ENCODE measurements at places on chromosomes 12 and 14. TPM values are rescaled to one million over a fixed set of nuclear protein-coding genes. Genes with fewer than 3 reads are reported as not detected.
A peak's percentile ranks its signal among the peaks of the same experiment; 100 is the strongest.

DNA sequence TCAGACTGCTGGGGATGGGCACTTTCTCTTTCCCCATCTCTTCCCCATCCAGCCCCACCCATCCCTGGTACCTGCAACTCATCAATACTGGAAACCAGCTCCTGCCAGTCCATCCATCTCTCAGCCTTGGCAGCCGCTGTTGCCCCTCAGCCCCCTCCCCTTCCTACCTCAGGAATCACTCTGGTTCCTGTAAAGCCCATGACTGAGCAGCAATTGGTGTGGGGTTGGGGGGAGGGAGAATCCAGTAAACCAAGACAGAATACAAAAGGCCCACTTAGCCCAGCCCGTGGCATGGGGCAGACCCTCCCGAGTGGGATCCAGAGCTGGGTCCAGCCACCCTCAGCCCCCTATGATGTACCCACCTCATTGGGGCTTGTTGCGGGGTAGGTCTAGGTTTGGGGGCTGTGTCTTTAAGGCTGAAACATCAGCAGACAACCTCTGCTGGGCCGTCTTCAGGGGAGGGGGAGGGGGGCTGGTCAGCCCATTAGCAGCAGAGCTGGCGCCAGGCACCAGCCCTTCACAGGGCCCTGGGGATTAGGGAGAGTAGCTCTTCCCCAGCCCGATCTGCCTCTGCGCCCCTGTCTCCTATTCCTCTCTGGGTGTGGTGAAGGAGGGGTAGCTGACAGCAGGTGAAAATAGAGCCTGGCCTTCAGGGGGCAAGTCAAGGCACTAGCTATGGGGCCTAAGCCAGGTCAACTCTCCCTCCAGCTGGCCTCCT, 702 bp upstream of the PRPH start:
- no peak overlapping the region for H3K27ac ChIP-seq
- no peaks in the 10 kb centered on the region for H3K27me3 ChIP-seq
- H3K4me3 ChIP-seq = no peak overlapping the region
- peaks cover 17% of the 10 kb centered on the region for H3K4me1 ChIP-seq
- DNase-seq = no peak

DNA sequence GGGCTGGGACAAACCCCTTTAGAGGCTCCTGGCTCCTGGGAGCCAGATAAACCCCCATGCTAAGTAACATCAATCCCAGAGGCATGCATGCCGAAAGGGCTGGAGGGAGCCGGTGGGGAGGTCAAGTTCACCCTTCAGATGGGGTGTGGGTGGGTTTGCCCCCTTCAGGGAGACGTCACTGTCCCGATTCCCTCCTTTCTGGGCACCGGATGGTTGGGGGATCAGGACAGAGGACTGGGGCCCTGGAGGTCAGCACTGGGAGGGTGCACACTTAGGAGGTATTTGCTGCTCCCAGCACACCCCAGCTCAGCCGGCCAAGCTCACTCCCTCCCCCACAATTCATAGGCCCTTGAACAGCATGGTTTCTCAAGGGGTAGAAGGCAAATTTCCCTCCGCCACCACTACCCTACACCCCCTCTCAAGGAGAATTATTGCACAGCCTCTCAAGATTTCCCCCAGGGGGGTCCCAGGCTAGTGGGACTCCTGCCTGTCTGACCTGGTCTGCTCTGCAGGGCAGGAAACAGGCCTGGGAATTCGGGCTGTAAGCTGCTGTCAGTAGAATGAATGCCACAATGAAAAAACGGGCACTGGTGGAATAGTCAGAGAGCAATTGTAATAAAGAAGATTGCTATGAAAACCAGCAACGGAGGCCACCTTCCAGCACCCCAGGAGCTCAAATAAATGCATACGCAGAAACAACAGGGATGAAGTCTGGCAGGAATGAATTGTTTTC, 63.5 kb downstream of the GALNT16 start:
- no peaks in the 10 kb centered on the region for H3K4me1 ChIP-seq
- no peak overlapping the region for H3K27ac ChIP-seq
- DNase-seq = no peak
- no peaks in the 10 kb centered on the region for H3K36me3 ChIP-seq
- H3K27me3 ChIP-seq = no peaks in the 10 kb centered on the region
- H3K4me3 ChIP-seq = no peak overlapping the region

DNA sequence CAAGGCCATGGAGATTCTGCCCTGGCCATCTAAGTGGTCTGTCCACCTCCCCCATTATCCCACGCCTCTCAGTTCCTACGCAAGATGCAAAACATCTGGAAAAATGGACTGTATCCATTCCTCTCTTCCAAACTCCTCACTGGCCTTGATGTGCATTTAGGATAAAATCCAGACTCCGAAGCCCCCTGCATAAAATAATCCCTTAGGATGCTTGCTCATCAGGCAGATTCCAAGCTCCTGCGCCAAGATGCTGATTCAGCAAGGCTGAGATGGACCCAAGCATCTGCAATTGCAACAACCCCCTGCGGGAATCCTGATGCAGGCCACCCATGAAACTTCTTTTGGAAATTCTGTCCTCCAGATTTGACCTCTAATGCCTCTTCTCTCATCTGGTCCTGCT, 81.6 kb downstream of the SPRING1 start:
- DNase-seq = no peak
- H3K27ac ChIP-seq = no peak overlapping the region
- no peaks in the 10 kb centered on the region for H3K27me3 ChIP-seq
- H3K36me3 ChIP-seq = no peaks in the 10 kb centered on the region
- peaks cover 5% of the 10 kb centered on the region for H3K4me1 ChIP-seq
- no peak overlapping the region for H3K4me3 ChIP-seq

DNA sequence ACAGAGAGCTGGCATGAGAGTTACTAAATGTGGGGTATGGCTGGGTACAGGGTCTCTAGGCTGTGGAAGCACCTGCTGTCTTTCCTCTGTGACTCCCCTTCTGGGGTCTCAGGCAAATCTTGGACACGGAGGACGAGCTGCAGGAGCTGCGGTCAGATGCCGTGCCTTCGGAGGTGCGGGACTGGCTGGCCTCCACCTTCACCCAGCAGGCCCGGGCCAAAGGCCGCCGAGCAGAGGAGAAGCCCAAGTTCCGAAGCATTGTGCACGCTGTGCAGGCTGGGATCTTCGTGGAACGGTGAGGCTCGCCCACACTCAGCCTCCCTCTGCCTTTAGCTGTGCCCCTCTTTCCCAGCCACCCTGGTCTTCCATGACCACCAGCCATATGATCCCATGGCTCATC, 19.4 kb downstream of the PPP1R1A start:
- H3K4me3 ChIP-seq = no peak overlapping the region
- no peak for DNase-seq
- H3K27ac ChIP-seq = no peak overlapping the region
- H3K36me3 ChIP-seq = peaks cover 5% of the 10 kb centered on the region
- no peaks in the 10 kb centered on the region for H3K27me3 ChIP-seq

- H3K27me3 ChIP-seq = no peaks in the 10 kb centered on the region
- no peak overlapping the region for H3K27ac ChIP-seq
- DNase-seq = no peak
- H3K4me1 ChIP-seq = no peaks in the 10 kb centered on the region
Observed at GRCh38 chr12:114812858-114813761, 129.1 kb upstream of the TBX3 start.

GRCh38 chr12:62347922-62348650, 87.9 kb downstream of the USP15 start:
- no peak overlapping the region for H3K4me3 ChIP-seq
- H3K27ac ChIP-seq = no peak overlapping the region
- H3K36me3 ChIP-seq = no peaks in the 10 kb centered on the region
- no peaks in the 10 kb centered on the region for H3K27me3 ChIP-seq

DNA sequence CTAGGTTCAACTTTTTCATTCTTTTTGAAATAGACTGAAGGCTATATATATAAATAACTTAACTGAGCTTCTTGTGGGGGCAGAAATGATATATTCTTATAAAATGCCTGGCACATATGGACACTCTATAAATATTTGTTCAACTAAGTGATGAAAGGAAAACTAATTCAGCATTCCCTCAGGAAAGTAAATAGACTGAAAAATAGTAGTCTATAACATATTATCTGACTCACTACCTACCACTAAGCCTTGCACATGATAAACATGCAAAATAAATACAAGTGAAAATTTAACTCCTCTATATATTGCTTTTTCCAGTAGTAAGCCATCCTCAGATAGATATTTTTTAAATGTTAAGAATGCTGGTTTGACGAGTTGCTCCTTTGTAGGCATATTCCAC, 15.7 kb upstream of the BMAL2 start:
- no peak overlapping the region for H3K4me3 ChIP-seq
- no peak for DNase-seq
- no peak overlapping the region for H3K27ac ChIP-seq
- H3K4me1 ChIP-seq = no peaks in the 10 kb centered on the region

- peaks cover 30% of the 10 kb centered on the region for H3K4me1 ChIP-seq
- DNase-seq = peak; percentile 84
- no peaks in the 10 kb centered on the region for H3K36me3 ChIP-seq
- peak overlapping the region; percentile 64 for H3K27ac ChIP-seq
Observed at GRCh38 chr12:121033625-121034349, 5.3 kb downstream of the OASL start.

DNA sequence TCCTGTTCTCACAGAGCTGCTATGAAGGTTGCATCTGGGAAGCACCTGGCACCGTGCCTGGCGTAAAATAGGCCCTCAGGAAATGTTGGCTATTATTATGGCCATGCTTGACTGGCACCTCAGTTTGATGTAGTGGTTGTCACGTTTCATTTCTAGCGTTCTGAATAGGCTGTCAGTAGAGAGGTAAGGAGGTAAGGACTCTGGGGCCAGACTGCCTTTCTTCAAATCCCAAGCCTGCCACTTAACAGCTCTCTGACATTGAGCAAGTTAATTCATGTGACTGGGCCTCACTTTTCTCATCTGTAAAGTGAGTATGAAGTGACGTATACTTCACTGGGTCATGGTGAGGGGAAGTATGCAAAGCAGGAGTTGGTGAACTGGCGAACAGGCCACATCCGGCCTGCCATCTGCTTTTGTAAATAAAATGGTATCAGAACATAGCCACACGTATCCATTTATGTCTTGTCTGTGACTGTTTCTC, 196.2 kb downstream of the CACNA1C start:
- no peak overlapping the region for H3K4me3 ChIP-seq
- no peaks in the 10 kb centered on the region for H3K36me3 ChIP-seq
- peak; percentile 26 for DNase-seq
- peaks cover 16% of the 10 kb centered on the region for H3K4me1 ChIP-seq

DNA sequence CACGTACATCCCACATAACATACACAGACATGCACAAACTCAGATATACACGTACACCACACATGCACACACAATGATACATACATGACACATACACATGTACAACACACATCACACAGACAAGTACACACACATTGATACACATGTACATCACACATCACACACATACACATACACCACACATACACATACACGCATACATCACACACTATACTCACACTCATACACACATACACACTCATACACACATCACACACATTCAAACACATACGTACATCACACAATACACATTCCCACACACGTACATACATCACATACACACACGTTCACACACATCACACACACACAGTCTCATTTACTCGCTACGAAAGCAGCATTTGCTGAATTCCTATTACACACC, 4.5 kb downstream of the ZNF605 start:
- no peaks in the 10 kb centered on the region for H3K4me1 ChIP-seq
- no peak for DNase-seq
- no peaks in the 10 kb centered on the region for H3K27me3 ChIP-seq

DNA sequence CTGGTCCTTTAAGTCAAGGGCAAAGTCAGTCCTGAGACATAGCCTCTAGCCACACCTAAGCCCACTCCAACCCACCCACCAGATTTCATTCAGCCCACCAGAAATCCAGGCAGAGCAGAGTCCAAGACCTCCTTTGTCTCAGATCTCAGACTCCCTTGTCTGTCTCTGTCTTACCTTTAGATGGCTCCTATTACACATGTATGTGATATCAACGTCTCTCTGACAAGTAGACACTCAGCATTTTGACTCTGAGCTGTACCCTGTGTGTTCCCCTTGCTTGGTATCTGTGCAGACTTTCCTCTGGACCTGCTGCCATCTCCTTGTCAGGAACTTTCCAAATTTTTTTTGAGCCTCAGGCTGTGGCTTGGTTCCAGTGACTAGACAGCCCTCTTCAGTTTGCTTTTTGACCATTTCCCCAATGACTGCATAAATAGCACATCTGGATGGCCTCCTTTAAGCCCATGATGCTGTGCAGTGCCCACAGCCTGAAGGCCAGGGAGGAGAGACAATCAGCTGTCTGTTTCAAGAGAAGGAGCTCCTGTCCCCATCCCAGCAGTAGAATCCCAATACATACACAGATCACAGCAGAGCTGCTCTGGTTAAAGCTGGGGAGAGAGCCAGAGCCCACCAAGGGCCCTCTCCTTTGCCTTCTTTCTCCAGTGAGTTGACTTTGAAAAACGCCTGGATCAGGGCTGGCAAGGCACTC, 7.0 kb downstream of the POU6F1 start:
- H3K27ac ChIP-seq = no peak overlapping the region
- no peaks in the 10 kb centered on the region for H3K36me3 ChIP-seq
- no peaks in the 10 kb centered on the region for H3K27me3 ChIP-seq
- no peaks in the 10 kb centered on the region for H3K4me1 ChIP-seq
- DNase-seq = no peak

- no peaks in the 10 kb centered on the region for H3K27me3 ChIP-seq
- H3K4me1 ChIP-seq = no peaks in the 10 kb centered on the region
- DNase-seq = no peak
- no peak overlapping the region for H3K27ac ChIP-seq
Observed at GRCh38 chr14:38253676-38254075, 2.2 kb downstream of the CLEC14A start.

GRCh38 chr12:131309700-131310099, 356.0 kb downstream of the ADGRD1 start:
- H3K27ac ChIP-seq = no peak overlapping the region
- DNase-seq = no peak
- H3K36me3 ChIP-seq = no peaks in the 10 kb centered on the region
- H3K27me3 ChIP-seq = peaks cover 25% of the 10 kb centered on the region
- no peak overlapping the region for H3K4me3 ChIP-seq

- peak; percentile 21 for DNase-seq
- no peaks in the 10 kb centered on the region for H3K36me3 ChIP-seq
- peak overlapping the region; percentile 5 for H3K4me3 ChIP-seq
- peaks cover 22% of the 10 kb centered on the region for H3K4me1 ChIP-seq
- no peaks in the 10 kb centered on the region for H3K27me3 ChIP-seq
- peak overlapping the region; percentile 55 for H3K27ac ChIP-seq
Observed at GRCh38 chr14:61602003-61602732, 93.1 kb upstream of the HIF1A start.

Gene FGD4
- 21.5 TPM for total RNA-seq

Gene ANO2
- not detected for total RNA-seq

Gene RFLNA
- total RNA-seq = 1.1 TPM

Gene LBHD2
- 0.99 TPM for total RNA-seq

Gene C12orf54
- total RNA-seq = not detected
